ENCODE measurements at places on chromosomes 6 and 20.
A peak's percentile ranks its signal among the peaks of the same experiment; 100 is the strongest.

- no peak for DNase-seq
Observed at GRCh38 chr6:37005061-37005810, at the start of gene FGD2. TSS of gene FGD2 (plus strand) at chr6:37005655. CDS start at chr6:37005818, 163 bp downstream.

DNA sequence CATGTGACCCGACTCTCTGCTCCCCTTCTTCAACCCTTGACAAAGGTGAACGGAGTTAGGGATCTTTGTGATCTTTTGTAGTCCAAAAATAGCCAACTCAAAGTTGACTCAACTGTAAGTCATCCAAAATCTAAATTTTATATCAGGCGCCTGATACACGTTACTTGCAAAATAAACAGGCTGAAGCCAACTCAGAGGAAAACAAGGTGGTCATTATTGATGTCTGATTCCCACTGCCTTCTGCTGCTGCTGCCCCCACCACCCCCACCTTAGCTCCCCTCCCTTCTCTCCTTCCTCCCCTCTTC, 13.2 kb upstream of the RNF8 start:
- no peak for DNase-seq

- DNase-seq, result no peak
Observed at GRCh38 chr20:48437146-48437545, 390.7 kb downstream of the PREX1 start.

DNA sequence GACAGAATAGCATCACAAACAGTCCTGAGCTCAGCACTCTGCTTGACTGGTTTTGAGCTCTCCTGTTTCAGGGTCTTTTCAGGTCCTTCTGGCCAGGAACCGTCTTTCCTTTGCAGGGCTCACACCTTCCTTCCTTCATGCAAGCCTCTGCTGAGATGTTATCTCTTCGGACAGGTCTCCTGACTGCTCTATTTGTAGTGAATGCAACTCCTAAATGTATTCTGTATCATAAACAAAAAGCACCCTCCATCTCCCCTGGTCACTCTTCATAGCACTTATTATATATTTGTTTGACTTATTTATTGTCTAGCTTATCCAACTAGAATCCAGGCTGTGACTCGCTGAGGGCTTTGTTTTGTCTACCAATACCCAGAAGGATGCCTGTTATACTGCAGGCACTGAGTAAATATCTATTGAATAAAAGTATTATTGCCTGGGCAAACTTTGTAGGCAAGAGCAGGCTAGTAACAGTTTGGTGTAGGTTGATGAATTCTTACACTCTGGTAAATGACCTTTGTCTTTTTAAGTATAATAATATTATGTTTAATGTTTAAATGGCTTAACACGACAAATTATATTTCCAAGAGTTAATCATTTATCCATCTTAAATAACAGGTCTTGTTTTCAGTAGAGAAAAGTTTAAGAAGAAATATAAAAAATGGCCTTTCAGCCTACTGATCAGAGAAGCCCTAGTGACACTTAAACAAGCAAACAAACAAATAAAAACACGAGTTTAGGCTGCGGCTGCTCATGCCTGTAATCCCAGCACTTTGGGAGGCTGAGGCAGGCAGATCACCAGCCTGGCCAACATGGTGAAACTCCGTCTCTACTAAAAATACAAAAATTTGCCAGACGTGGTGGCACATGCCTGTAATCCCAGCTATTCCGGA, 199.7 kb downstream of the BCAS1 start:
- DNase-seq, result no peak

- no peak for DNase-seq
Observed at GRCh38 chr6:105981002-105981887, 104.9 kb upstream of the PRDM1 start.

DNA sequence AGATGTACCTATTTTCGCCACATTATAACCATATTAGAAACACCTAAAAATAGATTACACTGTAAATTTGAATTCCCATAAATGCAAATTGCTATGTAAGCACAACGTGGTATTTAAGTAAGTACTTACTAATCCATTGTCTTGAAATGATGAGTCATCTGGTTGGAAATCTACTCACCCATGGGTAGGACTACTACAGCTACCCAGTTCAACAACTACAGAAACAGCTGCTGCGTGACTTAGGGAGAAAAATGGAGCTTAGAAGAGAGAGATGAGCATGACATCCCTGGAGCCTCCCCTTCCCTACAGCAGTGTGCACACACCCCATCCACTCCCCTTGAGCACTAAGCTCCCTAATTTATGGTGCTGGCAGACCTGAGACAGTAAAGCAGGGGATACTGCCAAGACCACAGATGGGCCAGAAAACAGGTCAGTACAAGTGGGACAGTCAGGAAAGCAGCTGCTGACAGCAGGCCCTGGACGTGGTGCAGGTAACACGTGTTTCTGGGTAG, 26.9 kb downstream of the RRAGD start:
- no peak for DNase-seq

- peak; percentile 58 for DNase-seq
Observed at GRCh38 chr20:33667245-33667675, 517 bp downstream of the ACTL10 start.

DNA sequence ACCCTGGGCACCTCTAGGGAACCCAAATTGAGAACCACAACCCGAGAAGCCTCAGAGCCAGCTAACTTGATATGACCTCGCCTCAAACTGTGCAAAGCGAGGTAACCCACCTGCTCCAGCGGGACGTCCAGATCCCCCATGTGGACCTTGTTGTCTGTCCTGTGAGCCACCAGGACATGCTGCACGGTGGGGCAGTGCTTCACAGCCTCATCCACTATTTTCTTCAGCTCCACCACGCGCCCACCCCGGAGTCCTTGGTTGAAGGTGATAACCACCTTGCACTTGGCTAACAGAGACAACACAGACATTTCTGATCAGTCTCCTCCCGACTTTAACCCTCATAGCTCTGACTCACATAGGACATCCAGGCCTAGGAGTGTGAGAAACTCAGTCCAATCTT, 30.8 kb upstream of the APMAP start:
- DNase-seq, result no peak

DNA sequence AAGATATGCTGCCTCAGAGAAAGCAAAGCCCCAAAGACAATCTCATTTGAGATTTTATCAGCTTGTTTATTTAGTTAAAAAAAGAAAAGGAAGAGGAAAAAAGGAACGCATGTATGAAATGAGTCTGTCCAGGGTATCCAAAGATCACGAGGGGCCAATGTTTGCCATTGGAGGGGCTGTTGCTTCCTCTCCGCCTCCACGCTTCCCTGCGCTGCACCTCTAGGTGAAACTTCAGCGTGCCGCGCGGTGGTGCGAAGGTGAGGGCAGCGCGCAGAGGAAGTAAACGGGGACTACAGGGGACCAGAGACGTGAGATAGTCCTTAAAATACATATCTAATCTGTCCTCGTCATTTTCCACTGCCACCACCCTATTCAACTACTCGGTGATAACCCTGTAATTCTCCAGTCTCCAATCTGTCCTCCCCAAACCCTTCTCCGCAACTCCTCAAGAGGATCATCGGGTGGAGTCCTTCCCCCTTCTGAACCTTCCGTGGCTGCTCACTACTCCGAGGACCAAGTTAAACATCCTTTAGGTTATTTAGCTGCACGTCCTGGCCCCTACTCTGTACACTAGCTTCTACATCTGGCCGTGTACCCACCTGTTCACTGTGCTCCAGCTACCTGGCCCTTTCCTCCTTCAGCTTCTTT, 1.1 kb upstream of the DCBLD1 start:
- DNase-seq, result no peak

DNA sequence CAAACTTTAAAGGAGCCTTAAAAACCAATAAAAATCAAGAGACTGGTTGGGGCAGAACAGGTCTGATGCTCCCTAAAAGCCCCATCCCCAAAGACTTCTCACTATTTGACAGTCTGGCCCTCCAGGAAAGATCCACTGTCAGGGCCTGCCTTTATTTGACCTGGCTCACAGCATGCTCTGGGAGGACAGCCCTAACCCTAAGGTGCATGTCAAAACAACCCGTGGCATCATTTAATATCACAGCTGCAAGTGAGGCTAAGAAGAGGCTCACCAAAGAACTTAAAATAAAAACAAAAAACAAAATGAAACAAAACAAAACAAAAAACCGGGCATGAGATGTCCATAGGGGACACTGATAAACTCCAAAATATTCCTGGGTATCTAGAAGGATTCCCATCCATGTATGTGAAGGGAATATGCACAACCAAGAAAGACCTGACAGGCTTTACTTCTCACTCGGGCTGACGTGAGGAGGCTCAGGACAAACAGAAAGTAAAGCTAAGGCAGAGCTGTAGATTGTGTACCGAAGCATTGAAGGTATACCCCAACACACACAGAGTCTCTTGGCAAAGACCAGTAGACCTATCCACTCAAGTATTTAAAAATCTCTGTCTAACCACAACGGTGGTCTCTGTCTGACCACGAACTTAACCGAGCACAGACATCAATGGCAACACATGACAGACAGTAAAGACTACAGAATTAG, 57.3 kb downstream of the AHI1 start:
- no peak for DNase-seq

DNA sequence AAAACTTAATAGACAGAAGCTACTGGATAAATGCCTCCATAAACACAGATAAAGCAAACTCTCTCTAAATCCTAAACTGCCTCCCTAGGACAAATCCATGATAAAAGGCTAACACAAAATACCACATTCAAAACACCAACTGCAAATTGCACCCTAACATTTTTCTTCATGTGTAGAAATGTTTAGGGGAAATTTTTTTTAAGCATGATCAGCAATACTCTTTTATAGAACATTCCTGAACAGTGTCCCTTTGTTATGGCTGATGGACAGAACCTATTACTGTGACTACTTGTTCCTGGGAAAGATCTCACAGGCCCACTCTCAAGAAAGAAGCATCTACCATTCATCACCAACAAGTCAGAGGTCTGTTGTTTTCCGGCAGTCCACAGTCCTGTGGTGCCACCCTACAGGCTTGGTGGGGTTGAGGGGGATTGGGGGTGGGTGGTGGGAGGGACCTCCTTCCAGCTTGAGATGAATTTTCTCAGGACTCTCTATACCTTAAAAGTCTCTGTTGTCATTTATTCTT, 64.5 kb downstream of the DTNBP1 start:
- DNase-seq, result no peak

- no peak for DNase-seq
Observed at GRCh38 chr20:8183526-8183925, 51.5 kb downstream of the PLCB1 start.

- DNase-seq, result no peak
Observed at GRCh38 chr6:6815732-6816131, 227.2 kb downstream of the LY86 start.

- DNase-seq, result no peak
Observed at GRCh38 chr6:87276624-87277023, 45.8 kb upstream of the SMIM8 start.

GRCh38 chr20:63968928-63969760, 586 bp downstream of the ZNF512B start:
- no peak for DNase-seq

DNA sequence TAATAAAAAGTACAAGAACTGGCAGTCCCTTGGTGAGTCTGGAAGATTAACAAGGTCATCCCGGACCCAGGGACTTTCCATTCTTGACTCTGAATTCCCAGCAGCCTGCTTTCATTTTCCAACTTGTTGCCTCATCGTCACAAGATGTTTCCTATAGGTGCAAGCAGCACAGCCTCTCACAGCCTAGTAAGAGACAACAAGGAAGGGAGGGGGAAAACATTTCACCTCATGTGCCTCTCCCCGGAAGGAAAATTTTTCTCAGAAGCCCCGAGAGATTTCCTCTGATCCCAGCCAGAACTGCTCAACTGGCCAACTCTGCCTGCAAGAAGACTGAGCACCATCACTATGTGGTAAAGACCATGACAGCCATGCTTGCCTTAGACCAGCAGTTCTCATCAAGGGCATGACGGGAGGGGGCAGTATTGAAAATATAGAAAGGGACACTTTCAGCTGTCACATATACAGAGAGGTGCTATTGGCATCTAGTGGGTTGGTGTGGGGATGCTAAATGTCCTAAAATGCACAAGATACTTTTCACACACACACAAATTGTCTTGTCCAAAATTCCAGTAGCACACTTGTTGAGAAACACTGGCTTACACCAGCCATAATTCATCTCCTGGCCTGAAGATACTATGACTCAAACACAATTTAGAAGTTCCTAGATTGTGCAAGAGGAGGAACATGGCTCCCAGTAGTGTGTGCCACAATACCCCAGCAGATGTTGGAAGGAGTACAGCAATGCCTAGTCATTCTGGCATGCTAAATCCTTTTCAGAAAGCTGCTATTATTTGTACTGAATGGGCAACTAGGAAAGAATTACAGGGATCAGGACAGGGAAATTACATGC, 10.8 kb upstream of the WTAP start:
- DNase-seq, result no peak

- DNase-seq, result no peak
Observed at GRCh38 chr20:46893051-46893450, 1.6 kb upstream of the EYA2 start.

DNA sequence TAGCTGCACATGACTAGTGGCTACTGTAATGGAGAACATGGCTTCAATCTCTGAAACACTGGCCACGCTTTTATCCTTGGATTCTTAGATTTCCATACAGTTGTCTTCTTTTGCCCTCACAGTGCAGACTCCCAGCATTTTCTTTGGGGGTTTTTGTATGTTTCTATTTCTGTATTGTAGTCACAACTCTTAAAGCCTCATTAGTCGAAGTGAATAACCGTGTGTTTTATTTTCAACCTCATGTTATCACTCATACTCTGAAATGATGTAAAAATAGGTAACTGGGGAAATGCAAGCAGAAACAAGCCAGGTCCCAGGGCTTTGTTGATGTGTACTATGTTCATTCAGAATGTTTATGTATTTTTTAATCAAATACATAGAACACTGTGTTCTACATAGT, 162.9 kb downstream of the JARID2 start:
- no peak for DNase-seq

DNA sequence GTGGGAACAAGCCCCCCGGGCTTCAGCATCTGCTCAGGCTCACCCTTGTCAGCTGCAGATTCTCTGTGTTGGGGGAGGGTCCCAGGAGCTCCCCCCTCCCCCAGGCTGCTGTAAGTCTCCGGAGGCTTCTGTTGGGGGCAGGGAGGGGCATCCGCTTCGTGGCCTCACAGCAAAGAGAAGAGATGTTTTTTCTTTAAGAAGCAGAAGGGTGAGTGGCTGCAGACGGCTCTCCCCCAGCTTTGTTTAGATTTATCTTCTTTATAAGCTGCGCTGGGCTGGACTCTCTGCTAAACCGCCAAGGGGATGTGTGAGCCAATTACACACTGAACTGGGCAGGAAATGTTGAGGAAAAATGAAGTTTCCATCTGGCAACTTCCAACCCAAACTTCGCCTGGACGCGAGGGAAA, 48.7 kb upstream of the GATA5 start:
- no peak for DNase-seq

GRCh38 chr6:155378276-155378675, 64.0 kb upstream of the TFB1M start:
- DNase-seq, result no peak

DNA sequence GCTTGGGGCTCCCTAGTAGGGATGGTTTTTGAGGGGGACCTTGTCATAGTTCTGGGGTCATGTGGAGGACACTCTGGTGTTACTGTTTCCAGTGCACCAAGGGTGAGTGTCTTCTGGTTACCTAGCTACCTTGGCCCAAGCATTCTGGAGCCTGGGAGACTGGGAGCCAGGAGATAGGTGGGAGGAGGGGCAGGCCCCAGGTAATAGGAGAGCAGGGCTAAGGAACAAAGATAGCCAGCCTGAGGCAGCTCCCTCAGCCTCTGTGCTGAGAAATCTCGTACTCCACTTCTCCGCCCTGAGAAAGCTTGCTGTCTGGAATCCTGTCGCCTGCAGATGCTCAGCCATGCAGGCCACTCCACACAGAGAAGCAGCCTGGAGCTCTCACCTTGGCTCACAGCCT, 8.3 kb upstream of the ENTPD6 start:
- no peak for DNase-seq

GRCh38 chr20:50522053-50522674, 12.0 kb downstream of the PTPN1 start:
- DNase-seq, result no peak

Measured in anterior cingulate cortex (tissue), 58 donors.